Cerebellar nuclear complex (tissue), 1 donor: ENCODE measurements at places on chromosomes 4 and X.

- DNase-seq: no peak
Measured at GRCh38 chrX:33194876-33195433, 16.4 kb downstream of the DMD start.

GRCh38 chr4:1572521-1572920 is 111.6 kb downstream of the FAM53A start:
- DNase-seq: no peak

- no peak for DNase-seq
Measured at GRCh38 chr4:152101556-152102435, 341.0 kb upstream of the GATB start.

- no peak for DNase-seq
Measured at GRCh38 chrX:19535476-19535875, 20.2 kb upstream of the MAP3K15 start.

GRCh38 chr4:177304094-177304493 is 5.6 kb upstream of the NEIL3 start:
- no peak for DNase-seq

DNA sequence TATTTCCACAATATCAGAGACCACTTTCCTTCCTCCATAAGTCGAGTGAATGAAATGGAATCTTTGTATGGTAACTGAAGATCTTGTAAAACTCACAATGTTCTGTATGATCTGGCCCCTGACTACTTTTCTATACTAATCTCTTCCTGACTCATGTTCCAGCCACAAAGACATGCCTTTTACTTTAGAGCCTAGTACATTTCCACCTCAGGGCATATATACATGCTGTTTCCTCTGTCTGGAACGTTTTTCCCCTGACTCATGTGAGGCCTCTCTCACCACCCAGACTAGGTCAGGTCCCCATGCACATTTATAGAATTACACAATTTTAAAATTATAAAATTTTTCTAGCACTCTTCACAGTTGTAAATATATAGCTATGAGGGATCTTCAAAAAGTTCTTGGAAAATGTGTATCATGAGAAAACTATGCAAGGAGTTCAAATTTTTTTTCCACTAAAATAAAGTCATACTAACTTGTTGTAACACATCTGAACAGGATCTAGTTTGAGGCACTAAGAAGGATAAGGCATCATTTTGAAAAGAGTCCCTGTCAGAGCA is 208.8 kb downstream of the SH2D1A start:
- DNase-seq: no peak

DNA sequence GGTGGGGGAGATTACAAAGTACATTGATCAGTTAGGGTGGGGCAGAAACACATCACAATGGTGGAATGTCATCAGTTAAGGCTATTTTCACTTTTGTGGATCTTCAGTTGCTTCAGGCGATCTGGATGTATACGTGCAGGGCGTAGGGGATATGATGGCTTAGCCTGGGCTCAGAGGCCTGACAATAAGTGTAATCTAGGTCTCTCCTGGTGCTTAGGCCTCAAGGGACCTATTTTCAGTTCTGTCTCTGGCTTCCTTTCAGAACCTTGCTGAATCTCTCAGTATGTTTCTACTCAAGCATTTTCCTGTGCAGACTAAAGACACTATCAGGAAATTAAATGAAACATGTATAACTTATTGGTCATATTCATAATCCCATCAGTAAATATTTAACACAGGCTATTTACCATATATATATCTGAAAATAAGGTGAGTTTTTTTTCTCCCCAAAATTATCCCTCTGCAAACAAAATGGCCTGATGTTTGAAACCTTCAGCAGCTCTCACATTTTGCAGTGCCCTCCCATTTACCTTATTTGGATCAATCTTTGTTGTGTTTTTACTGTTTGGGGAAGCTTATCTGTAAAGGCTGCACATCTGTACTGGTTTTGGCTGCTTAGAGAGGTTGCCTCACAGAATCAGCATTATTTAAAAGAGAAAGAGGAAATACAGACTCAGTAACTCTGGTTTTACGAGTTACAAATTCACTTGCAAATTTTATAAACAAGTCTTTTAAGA is 2.3 kb upstream of the ZCCHC4 start:
- no peak for DNase-seq

GRCh38 chr4:102778720-102779119 is 18.0 kb upstream of the MANBA start:
- DNase-seq: no peak

GRCh38 chr4:103018391-103019307 is 856 bp downstream of the SLC9B1 start:
- DNase-seq: no peak

DNA sequence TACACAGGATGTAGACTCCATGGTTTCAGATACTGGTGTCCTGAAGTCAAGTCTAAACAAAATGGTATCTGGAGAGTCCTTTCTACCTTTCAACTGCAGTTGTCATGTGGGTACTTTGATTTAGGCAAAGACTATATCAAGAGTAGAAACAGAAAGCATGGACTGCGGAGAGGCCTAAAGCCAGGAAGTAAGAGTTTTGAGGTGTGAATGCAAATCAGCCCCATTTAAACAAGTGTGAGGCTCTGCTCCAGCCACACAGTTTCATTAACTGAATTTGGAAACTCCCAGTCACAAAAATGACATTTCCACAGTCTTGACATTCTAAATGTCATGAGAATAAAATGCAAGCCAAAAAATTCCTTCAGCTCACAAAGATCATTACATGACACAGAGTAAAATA is 87.2 kb upstream of the MCF2 start:
- no peak for DNase-seq

DNA sequence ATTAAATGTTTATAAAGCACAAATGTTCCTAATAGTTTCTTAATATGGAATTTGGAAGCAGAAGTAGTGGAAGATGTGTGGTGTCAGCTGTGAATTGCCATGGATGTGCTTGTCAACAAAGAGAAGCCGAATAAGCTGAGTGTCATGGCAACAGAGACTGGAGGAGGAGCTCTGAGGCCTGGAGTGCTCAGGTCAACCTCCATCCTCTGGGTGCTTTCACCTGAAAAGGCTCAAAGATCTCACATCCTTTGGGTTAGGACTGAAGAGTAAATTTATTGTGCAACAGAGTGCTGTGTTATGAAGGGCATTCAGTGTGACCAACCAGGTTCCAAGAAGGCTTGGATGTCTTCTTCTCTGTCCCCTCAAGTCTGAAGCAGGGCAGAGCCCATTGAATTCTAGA is 18.7 kb downstream of the SGMS2 start:
- DNase-seq: no peak

DNA sequence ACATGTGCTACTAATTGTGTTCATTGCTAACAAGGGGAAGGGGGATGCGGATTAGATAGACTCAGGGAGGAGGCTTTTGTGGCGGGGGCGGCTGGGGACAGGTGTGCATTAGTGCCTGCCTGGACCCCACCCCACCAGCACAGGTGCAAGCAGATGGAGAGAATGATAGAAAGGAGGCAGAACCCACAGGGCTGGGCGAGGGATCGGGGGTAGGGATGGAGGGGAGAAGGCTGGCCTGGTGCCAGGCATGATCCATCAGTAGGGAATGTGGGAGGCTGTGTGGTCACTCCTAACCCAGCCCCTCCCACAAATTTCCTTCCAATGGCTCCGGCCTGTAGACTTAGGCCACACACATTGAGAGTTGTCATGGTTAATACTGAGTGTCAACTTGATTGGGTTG is 30.5 kb upstream of the CRMP1 start:
- DNase-seq: no peak

- no peak for DNase-seq
Measured at GRCh38 chr4:38396845-38397547, 267.0 kb upstream of the KLF3 start.

DNA sequence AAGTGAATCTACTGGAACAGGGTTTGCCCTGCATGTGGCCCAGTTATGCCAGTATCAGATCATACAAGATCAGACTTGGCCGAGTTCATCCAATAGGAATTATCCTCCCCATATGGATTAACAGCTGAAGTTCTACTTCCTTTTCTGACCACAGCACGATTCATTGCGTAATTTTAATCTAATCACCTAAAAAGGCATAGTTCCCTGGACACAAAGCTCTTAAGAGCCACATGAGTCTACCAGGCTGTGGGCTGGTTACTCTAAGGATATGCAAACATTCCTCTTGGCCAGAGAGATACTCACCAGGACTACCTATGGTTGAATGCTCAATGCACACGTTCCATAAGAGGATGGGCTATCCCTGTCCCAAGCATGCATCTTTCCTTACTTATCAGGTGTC is 46.9 kb downstream of the CHST7 start:
- no peak for DNase-seq

DNA sequence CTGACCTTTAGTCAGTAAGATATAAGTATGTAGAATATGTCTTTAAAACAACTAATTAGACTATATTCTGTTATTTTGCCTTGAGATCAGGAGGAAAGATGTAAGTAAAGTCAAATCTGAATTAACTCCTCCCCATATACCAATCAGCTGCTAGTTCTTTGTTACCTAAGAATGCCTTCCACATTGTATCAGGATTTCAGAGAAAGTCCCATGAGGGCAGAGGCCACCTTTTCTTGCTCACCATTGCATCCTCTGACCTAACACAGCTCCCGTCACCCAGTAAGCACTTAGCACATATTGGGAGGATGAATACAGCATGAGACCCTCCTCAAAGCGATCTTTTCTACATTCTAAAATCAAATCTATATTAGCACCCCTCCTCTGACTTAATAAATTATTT is 87.0 kb downstream of the COL25A1 start:
- DNase-seq: no peak

GRCh38 chr4:81040012-81040659 is 9.6 kb downstream of the BMP3 start:
- DNase-seq: no peak

DNA sequence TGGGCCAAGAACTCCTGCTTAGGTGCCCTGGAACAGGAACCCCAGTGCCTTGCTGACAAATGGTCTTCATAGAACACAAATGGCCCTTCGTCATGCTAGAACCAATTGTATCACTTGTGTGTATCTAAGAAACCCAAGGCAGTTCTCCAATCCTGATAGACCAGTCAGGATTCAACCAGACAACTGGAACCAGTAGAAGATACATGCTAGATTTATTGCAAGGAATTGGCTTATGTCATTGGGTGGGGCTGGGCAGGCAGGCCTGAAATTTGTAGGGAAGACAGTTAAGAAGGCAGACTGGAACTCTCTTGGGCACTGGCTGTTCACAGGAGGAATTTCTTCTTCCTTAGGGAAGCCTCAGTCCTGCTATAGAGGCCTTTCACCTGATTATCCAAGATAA is 17.0 kb upstream of the TBL1X start:
- no peak for DNase-seq

GRCh38 chrX:150162141-150162540 is 201.0 kb upstream of the MAMLD1 start:
- DNase-seq: no peak

DNA sequence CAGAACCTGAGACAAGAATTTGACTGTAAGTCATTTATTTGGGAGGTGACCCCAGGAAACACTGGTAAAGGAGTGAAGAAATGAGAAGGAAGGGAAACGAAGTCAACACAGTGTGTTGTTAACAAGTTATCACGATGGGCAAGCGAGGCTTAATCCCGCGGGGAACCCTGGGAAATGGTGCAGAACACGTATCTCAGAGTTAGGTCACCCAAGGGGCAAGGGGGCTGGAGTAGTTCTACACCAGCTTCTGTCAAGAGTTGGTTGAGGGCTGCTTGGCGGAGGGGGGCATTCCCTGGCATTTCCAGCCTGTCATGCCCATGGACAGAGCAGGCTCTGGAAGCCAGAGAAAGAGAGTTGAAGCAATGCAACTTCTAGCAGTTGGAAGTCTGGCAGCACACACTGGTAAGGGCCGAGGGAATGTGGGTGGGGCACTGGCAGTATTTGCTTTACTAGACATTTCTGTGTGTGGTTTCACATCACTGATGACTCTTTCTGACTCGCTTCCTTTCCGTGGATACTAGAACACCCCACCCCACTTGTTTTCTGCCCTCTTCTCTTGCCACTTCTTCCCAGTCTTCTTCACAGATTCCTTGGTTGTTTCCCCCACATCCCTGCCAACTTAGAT is 52.2 kb upstream of the ADGRG2 start:
- no peak for DNase-seq

DNA sequence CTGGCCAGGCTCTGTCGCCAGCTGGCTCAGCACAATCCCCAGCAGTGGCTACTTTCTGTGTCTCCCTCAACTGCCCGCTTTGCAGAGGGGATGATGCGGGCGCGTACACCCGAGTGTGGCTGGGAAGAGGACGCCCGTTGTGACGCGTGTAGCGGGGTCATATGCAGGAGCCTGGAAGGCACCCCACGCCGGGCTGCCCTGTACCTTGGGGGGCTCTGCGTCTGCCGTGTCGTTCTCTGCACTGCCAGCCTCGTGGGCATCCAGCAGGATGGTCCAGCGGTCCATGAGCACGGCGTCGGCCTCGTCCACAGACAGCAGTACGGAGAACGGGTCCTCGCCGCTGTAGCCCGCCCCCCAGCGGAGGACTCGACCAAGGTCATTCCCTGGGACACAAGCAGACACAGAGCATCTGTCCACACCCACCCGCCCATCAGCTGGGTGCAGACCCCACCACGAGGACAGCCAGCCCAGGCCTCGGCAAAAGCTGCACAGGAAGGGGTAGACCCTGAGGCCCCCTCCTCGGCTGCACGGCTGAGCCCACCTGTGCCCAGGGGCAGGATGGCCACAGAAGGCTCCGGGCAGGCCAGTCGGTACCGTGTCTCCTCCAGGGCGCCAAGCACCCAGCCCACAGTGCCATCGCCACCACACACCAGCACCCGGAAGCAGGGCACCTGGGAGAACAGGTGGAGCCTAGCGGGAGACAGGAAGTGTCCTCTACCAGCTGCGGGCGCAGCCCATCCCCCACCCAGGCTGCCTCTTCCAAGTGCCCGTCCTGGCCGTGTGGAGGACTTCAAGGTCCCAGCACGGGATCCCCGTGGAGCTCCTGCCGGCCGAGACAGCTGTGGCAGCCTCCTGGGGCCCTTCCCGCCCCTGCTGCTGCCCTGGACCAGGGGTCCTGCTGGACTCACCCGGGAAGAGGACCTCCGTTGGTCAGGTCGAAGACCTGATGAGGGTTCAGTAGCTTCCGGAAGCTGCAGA is 10.8 kb downstream of the DGKQ start:
- no peak for DNase-seq

DNA sequence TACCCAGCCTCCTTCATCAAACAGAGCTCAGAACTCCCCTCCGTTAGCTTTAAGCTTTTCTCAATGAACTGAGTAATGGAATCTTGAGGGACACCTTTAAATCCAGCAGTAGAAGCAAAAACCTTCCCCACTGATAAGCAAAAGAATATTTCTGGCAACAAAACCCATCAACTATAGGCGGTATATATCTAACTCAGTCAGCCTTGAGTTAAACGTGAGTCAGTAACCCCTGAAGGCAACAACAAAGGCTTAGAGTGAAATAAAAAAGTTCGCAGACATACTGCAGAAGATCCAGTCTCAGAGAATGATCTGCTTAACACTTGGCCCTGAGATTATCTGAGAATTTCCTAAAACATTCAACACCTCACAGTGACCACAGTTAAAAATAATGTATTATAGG is 77.2 kb downstream of the DMD start:
- DNase-seq: no peak
